HFF-Myc (cell line): ENCODE measurements at places on chromosomes 7 and 10.

- DNase-seq: no peak
These were observed 3.8 kb downstream of the ALOX5 start for GRCh38 chr10:45377858-45378257.

GRCh38 chr10:96074776-96075175 is 31.4 kb downstream of the CCNJ start:
- DNase-seq: no peak

DNA sequence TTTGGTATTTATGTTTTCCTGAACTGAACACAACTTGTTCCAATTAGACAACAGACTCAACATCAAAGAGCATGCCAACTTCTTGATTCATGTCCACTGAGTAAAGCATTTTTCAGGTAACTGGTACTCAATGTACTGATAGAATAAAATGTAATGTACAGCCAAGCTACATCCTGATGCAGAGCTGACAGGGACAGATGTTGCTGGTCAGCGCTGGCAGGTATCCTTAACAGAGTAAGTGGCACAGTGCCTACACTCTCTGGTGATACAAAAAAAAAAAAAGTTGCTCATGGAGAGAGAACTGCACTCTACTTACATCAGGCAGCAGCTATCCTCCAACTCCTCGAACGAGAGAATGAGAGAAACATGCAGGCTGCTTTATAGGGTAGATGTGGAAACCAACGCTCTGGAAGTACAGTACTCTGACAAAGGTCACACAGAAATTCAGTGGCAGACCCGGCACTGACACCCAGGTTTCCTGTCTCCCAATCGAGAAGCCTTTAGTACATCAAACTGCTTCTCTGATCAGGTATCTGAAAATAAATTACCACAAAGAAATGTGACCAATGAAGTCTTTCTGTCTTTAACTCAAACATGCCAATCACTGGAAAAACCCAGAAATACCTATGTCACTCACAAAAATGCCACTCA is 4.6 kb downstream of the ITGB1 start:
- no peak for DNase-seq

GRCh38 chr7:155458111-155458877 is at the start of gene EN2:
Gene EN2 (plus strand): TSS chr7:155458129. CDS start chr7:155458378, 249 bp downstream.
- no peak for DNase-seq

GRCh38 chr7:99021941-99022560 is 121.9 kb downstream of the SMURF1 start:
- no peak for DNase-seq

- DNase-seq: peak; percentile 30
These were observed 223.4 kb downstream of the BMPER start for GRCh38 chr7:34128762-34129161.

GRCh38 chr7:234708-235553 is 42.6 kb downstream of the FAM20C start:
- no peak for DNase-seq

GRCh38 chr10:101829561-101830315 is 11.5 kb upstream of the OGA start:
- DNase-seq: no peak

GRCh38 chr10:43707770-43708169 is 59.1 kb upstream of the ZNF32 start:
- DNase-seq: no peak
